ENCODE measurements at places on chromosomes 1 and 21.

GRCh38 chr1:203129501-203130231 lies 2.1 kb downstream of the ADORA1 start:
- no peak for DNase-seq

GRCh38 chr21:30463713-30464112 lies 16.5 kb downstream of the KRTAP19-1 start:
- DNase-seq, result no peak

DNA sequence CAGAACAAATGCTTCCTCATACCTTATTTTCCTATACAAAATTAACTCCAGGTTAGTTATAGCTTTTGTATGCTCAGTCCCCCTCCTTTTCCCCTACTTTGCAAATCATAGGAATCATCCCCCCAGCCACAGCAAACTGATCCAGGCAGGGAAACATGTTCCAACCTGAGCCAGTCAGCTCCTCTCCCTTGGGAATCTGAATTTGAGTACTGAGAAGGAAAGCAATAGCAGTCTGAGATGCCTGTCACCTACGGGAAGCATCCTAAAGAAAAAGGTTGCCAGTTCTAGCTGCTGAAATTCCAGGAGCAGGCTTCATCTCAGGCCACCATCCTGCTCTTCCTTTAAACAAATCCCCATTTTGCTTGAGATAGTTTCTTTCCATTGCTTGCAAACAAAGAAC lies 6.9 kb downstream of the ADSS2 start:
- no peak for DNase-seq

- no peak for DNase-seq
Observed at GRCh38 chr1:200692316-200692715, 22.6 kb upstream of the DDX59 start.

GRCh38 chr1:22273686-22274681 lies 131.1 kb upstream of the WNT4 start:
- DNase-seq, result no peak

DNA sequence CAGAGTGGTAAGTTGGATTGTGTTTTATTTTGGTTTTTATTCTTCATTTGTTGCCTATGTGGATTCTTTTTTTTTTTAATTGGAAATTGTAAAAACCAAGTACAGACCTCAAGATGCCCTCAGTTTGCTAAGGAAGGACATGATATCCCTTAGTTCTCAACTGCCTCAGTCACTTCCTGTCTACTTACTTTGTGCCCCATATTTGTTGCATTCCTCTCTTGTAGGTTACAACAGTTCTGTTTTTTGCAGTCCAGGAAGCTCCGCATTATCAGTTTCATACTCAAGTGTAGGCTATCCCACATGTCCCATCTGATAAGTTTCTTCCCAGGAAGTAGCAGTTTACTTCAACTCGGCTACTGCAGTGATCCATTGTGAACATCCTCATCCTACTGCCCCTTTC lies 82.0 kb downstream of the RPAP2 start:
- DNase-seq, result no peak

DNA sequence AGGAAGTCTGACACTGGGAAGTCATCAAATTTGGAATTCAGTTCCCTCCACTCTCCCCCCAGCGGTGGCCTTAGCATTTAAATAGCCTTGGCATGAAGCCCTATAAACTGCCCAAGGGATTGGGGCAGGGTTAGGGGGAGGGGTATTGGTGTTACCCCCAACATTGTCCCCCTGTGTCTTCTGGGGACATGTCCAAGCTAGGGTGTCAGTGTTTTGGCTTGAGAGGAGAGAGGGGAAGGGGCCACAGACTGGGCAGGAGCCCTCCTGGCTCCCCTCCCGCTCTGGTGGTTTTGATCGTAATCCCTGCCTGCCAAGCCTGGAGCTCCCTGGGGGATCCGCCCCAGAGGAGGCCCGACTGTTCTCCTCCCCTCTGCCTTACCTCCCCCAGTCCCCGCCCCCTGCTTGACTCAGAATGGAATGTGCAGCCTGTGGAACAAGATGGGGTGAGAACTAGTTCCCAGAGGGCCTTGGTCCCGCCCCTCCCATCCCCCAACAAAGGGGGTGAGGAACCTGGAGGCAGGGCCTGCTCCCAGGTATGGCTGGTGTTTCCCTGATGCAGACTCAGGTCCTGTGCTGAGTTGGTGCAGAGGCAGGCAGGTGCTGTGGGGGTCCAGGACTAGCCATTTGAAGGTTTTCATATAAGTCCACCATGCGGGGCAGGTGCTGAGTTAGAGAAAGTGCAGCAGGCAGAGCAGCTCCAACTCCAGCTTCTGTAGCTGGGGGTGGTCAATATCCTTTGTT lies 7.4 kb downstream of the SOX13 start:
- DNase-seq, result peak; percentile 81
